Spleen (tissue), 13 donors: ENCODE measurements at places on chromosomes 5 and 9.

DNA sequence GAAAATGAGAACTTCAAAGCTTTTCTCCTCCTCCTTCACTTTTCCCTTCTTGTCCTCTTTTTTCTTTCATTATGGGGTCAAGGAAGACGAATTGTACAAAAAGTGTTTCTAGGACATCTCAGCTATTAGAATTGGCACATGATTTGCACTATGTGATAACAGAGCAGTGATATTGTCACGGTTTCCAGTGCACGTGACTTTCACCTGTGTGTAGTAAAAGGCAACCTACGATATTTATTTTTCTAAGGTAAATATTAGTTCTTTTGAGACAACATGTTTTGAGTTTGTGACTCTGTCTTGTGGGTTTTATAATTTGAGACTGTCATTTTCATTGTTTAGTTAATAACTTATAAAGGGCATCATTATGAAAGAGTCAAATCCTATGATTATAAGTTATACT lies 213.1 kb downstream of the PSAT1 start:
- no peak for DNase-seq

DNA sequence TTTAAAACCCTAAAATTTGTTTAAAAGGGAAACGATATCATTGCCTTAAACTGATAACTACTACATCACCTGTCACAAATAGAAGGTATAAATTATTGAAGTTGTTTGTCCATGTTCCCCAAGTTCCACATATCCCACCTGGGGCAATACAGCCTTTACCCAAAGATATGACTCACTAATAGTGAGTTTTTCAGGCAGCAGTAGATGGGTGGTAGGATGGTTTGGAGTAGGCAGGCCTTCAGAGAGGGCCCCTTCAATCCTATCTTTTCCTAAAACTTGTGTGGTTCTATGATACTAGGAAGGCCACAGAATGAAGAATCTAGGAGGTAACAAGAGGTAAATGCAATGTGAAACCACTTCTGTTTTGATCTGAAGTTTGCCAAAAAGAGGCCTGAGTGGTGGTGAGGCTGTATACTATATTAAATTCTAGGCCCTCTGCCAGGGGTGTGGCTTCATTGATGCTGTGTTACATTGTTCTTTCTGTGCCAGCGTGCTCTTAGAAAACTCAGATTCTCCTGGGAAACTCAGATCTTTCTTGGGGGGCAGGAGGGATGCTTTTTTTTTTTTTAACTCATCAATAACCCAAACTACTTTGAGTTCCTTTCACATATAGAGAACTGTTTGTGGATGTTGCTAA lies 7.2 kb downstream of the CYSTM1 start:
- no peak for DNase-seq

GRCh38 chr5:50889790-50890189 lies 223.4 kb downstream of the PARP8 start:
- DNase-seq, result no peak

GRCh38 chr5:117191251-117191650 lies 616.6 kb upstream of the SEMA6A start:
- no peak for DNase-seq

- DNase-seq, result no peak
These were observed 140.8 kb downstream of the C9orf152 start for GRCh38 chr9:110066929-110067716.

DNA sequence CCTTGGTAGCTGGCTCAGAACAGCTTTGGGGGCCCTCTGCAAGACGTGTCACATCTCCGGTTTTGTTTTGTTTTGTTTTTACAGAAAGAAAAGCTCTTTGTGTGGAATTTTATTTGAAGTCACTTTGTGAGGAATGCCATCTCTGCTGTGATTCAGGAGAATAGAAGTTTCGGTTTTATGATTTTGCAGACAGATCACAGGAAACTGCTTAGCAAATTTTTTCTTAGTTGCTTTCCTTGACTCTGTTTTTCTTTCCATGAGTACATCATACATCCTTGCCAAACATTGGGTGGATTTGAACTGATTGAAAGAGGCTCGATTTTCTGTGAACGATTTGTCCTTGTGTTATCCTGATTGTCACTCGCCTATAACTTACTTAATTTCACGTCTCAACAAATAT lies 5.1 kb downstream of the SEMA5A start:
- no peak for DNase-seq

DNA sequence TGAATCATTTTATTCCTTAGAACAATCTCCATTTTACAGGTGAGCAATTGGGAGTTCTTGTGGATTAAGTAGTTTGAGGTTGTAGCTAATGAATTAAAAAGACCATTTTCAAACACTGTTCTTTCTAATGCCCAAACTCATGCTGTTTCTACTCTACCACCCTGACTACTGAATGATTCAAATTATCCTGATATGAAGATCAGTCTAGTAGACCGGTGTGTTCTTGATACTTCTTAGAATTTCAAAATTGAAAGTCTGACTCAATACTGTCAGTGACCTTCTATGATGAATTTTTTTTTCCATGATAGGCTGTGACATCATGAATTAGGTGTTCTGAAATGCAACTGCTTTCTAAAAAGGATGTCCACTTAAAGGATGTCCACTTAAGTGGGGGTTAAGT lies 515.5 kb downstream of the DMAC1 start:
- no peak for DNase-seq
